ENCODE measurements at places on chromosomes 6 and 20.
A peak's percentile ranks its signal among the peaks of the same experiment; 100 is the strongest.

DNA sequence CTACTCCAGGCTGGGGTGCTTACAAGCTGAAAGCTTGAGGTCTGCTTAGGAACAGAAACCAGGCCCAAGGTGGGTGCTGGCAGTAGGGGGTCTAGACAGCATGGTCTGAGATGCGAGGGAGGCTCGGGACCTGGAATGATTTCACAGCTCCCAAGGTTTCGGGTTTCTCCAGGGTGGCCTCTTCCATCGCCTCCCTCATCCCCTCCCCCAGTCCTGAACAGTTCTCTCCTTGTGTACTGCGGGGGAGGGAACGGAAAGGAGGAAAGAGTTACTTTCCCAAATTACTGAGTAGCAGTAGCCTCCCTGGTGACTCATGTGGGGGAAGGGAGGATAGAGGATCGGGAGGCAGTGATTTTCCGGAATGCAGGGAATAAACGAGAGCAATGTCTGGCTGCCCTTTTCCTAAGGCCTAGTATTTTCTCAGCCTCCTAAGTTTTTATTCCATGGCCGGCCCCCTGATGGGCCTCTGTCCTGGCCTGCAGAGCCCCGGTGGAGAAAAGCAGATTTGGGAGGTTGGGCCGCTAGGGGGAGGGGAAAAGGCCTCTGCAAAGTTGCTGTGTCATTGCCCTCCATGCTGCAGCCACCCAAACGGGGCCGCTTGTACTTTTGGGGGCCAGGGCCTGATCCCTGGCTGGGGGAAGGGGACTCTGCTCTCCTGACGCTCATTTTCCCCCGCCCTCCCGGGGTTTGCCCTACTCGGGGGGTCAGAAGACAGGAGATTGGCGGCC, 1.5 kb downstream of the BRD2 start:
- DNase-seq: peak; percentile 50

GRCh38 chr6:163543321-163543720, 128.8 kb downstream of the QKI start:
- no peak for DNase-seq

DNA sequence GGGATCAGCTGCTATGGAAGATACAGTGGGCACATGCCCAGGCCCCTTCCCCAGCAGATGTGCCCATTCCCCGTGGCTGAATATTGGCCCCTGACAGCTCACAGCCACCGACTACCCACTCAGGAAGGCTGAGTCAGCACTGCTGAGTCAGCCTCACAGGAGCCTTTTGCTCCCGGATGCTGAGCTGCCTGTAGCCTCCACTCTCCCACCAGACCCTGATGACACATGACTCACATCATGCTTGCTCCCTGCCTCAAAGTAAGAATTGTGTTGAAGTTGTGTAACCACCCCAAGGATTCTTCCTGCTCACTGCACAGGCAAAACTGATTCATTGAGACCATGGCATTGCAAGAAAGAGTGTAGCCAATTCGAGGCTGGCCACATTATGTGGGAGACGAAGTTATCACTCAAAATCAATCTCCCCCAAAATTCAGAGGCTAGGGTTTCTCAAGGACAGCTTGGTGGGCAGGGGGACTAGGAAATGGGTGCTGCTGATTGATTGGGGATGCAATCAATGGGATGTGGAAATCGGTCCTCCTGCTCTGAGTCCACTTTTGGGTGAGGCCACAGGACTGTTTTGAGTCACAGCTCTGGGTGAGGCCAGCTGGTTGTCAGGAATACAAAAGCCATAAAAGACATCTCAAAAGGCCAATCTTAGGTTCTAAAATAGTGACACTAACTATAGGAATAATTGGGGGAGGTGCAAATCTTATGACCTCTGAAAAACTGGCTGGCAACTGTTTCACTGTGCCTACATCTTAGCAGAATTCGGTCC, 556.6 kb upstream of the CDH4 start:
- DNase-seq: no peak

GRCh38 chr6:160962835-160963623, 28.5 kb upstream of the MAP3K4 start:
- DNase-seq: no peak

GRCh38 chr20:46088409-46089166, 1.2 kb downstream of the NCOA5 start:
- no peak for DNase-seq

DNA sequence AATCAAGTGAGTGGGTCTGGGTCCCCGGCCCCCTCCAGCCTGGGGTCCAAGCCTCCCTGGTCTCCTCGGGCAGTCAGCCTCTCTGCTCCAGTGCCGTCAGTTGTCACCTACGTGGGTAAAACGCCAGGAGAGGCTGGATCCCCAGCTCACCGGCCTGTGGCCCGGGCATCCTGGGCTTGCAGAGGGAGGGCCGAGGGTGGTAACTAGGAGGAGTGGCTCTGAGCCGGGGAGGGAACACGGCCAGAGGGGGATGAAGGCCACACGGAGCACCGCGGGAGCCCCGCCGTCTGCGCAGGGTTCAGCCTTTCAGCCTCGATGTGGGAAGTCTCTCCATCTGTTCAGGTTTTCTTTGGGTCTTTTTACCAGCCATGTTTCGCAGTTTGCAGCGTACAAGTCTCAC, 29.5 kb upstream of the BHLHE23 start:
- no peak for DNase-seq

GRCh38 chr6:45256697-45257695, 71.1 kb upstream of the RUNX2 start:
- no peak for DNase-seq

GRCh38 chr6:26025894-26026832, 61.1 kb upstream of the HFE start:
- peak; percentile 74 for DNase-seq

- DNase-seq: no peak
These were observed 136.3 kb downstream of the MRPL14 start for GRCh38 chr6:43990627-43991619.

- no peak for DNase-seq
These were observed 64.2 kb upstream of the BTN3A2 start for GRCh38 chr6:26300828-26301227.

GRCh38 chr20:17645546-17646208, 36.4 kb downstream of the RRBP1 start:
- DNase-seq: no peak

DNA sequence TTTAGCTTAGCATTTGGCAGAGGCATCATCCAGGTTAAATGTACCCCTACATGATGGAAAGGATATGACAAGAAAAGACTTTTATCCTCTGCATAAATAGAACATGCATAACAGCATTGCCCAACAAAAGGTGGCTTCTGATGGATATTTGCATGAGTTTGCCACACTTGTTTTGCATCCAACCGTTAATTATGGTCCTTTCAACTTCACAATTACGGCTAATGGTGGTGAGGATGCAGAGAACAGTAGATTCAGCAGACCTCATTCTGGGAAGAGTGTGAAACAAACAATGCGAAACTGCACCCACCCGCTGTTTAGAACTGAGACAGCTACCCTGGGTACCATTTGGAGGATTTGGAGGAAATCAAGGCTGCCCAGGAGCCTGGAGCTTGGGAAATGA, 690.9 kb upstream of the CHD6 start:
- DNase-seq: no peak

Measured in activated T-helper 1 cell treated with Interleukin-2 at 50 U/mL for 16 hours (primary cell).